ENCODE measurements at places on chromosomes 1 and 21.

DNA sequence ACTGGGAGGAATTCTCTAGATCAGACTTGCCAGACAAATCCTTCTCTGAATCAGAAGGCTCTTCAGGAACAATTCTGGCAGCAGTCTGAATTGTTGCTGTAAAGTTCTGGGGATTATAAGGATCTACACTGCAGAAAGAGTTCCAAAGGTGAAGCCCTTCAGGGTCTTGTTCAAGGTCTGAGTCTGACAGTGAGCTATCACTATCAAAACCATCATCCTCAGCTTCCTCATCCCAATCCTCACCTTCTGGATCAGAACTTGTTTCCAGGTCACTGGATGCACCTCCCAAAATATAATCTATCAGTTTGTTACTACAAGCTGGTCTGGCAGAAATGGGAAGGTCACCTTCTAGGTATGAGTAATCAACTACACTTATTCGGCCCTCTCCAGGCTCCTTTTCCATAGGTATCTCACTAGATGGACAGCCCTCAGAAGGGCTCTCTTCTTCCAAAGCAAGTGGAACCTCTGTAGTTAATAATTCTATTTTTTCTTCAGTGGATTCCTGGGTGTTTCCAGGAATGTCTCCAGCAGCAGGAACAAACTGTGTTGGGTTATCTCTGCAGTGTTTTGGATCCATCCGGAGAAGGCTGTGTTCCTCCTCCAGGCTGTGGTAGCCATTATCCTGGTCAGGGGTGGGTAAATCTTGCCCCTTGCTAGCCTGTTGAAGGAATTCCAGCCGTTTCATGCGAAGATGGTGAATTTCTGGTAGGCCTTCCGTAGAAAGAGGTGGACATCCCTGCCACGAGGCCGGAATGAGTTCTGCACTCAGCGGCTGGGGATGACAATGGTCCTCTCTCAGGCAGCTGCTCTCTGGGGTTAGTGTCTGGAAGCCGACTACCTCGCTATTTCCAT is 1.6 kb downstream of the PPP1R15B start:
- peak overlapping the region; percentile 99 for H3K4me3 ChIP-seq
- no peaks in the 10 kb centered on the region for H3K27me3 ChIP-seq
- H3K27ac ChIP-seq, result peak overlapping the region; percentile 100
- peaks cover 57% of the 10 kb centered on the region for H3K36me3 ChIP-seq
- no peak for DNase-seq
- peaks cover 25% of the 10 kb centered on the region for H3K4me1 ChIP-seq

DNA sequence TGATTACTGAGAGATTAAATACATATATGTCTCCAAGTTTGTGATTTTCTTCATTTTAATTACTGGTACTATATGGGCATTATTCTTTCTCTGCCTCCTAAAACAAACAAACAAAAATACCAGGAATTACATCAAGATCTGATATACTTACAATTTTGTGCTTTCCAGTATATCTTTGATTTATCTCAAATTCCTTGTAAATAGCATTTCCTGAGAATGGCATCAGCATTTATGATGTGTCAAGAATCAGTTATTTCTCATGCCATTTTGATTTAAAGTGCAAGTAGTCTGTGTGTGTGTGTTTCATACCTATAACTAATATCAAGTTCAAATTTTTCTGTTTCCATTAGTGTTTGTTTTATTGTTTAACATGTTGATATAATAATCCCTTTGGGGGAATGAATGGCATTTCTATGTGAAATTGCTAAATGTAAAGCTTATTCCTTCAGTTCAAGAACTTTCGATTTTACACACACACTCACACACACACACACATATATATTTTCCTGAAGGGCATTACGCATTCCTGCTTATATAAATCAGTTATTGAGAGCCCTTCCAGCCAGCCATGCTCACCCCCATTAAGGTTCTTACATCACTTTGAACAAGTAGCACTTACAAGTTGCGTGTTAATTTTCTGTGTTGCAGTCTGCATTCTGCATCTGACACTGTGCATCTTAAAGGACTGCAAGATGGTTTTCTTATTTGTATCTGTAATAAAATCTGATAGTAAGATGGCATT is 102.7 kb downstream of the NEK7 start:
- H3K27me3 ChIP-seq, result no peaks in the 10 kb centered on the region
- peak overlapping the region; percentile 8 for H3K4me3 ChIP-seq
- H3K27ac ChIP-seq, result peak overlapping the region; percentile 79
- H3K4me1 ChIP-seq, result peaks cover 68% of the 10 kb centered on the region
- H3K36me3 ChIP-seq, result peaks cover 22% of the 10 kb centered on the region
- no peak for DNase-seq

DNA sequence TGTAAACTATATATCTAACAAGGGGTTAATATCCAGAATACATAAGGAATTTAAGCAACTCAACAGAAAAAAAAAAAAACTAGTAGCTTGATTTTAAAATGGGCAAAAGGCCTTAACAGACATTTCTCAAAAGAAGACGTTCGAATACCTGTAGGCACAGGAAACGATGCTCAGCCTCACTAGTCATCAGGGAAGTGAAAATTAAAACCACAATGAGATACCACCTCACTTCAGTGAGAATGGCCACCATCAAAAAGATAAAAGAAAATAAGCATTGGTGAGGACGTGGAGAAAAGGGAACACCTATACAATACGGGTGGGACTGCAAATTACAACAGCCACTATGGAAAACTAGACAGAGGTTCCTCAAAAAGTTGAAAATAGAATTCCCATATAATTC is 37.3 kb downstream of the NPHP4 start:
- no peak overlapping the region for H3K4me3 ChIP-seq
- peak; percentile 21 for DNase-seq
- no peaks in the 10 kb centered on the region for H3K27me3 ChIP-seq
- H3K4me1 ChIP-seq, result peaks cover 14% of the 10 kb centered on the region
- peaks cover 12% of the 10 kb centered on the region for H3K36me3 ChIP-seq

- no peaks in the 10 kb centered on the region for H3K36me3 ChIP-seq
- no peak overlapping the region for H3K27ac ChIP-seq
- peaks cover 5% of the 10 kb centered on the region for H3K4me1 ChIP-seq
These were observed 1.5 kb upstream of the KCNA2 start for GRCh38 chr1:110607536-110608230.

DNA sequence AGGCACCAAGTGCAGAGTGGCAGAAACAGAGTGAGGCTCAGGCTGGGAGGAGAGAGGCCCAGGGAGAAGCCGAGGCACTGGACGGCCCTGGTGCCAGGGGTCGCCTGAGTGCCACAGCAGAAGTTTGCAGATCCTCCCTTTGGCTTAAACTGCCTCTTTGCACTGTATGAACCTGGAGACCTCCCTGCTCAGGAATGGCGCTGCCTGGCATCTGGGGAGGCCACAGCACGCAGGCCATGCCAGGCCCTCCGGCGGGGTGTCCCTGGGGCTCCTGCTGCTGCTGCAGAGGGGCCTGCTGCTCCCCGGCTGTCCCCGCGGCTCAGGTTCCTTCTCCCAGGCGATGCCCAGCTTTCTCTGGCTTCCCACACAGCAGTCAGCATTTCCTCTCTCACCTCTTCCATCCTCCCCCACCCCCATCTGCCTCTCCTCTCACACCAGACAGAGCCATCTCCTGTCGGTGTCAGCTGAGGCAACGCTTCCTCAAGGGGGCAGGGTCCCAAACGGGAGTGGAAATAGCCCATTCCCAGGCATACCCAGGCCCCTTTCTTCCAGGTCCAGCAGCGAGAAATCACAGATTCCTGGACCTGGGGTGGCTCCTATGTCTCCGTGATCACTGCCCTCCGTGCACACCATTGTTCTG is 35.2 kb downstream of the SYT6 start:
- DNase-seq, result no peak
- no peaks in the 10 kb centered on the region for H3K27me3 ChIP-seq
- no peak overlapping the region for H3K27ac ChIP-seq
- H3K4me1 ChIP-seq, result no peaks in the 10 kb centered on the region
- H3K4me3 ChIP-seq, result no peak overlapping the region
- H3K36me3 ChIP-seq, result no peaks in the 10 kb centered on the region

- no peak overlapping the region for H3K27ac ChIP-seq
- DNase-seq, result no peak
- no peaks in the 10 kb centered on the region for H3K36me3 ChIP-seq
- H3K4me1 ChIP-seq, result no peaks in the 10 kb centered on the region
These were observed 10.8 kb downstream of the MAGI3 start for GRCh38 chr1:113401067-113401466.

DNA sequence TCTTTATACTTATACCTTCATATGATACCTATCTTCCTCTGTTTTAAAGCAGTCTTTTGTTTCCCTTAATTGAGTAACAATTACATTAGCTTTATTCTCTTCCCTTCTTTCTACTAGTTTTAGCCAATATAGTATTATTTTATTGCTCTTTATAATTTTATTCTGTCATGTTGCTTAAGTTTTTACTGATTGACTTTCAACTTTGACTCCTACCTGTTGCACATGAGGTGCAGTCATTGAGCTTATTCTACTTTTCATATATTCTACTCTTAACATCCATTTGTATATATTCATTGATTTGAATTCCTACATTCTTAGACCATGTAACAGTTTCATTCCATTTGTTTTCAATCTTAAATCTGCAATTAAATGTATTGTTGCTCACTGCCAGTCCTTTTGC is 49.2 kb downstream of the AGO3 start:
- no peaks in the 10 kb centered on the region for H3K4me1 ChIP-seq
- peaks cover 16% of the 10 kb centered on the region for H3K36me3 ChIP-seq
- no peaks in the 10 kb centered on the region for H3K27me3 ChIP-seq
- H3K27ac ChIP-seq, result no peak overlapping the region
- DNase-seq, result no peak

GRCh38 chr1:31714442-31715086 is 10.7 kb upstream of the COL16A1 start:
- H3K36me3 ChIP-seq, result no peaks in the 10 kb centered on the region
- H3K27ac ChIP-seq, result no peak overlapping the region
- H3K4me1 ChIP-seq, result peaks cover 12% of the 10 kb centered on the region
- H3K27me3 ChIP-seq, result peaks cover 45% of the 10 kb centered on the region

DNA sequence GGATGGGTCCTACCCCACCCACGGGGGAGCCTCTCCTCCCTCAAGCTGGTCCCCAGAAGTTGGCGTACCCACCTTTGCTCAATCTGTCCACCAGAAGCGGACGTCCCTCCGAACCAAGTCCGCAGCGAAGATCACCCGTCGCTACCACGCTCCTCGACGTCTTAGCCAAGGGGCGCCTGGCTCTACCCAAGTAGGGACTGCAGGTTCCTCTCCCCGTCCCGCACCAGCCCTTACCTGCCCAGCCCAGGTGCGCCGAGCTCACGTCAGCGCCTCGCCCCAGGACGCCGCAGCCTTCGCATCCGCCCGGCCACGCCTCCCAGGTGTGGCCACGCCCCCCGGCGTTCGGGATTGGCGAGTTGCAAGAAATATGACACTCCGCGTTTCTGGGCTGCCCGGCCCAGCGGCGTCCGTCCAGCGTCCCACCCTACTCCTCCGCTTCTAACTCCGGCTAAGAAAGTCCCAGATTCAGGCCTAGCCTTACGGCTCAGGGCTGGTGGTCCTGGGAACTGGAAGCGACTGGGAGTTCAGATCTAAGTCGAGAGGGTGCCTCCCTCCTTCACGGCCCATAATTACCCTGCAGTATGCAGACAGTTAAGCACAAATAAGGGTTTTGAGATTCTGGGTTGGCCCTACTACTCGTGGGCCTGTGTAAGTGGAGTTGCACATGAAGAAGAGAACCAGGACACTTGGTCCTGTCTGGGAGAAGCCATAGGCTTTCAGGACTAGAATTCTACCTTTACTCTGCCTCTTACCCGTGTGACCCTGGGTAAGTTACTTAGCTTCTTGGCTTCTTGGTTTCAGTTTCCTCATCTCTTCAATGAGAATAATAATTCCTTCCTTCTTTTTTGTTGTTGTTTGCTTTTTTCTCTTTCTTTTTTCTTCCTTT is at the start of gene IRF6:
Gene IRF6, minus strand, starts transcription at position 268 of the 886 bp plus-strand sequence. CDS start 4,729 bp downstream, outside the sequence.
- peak within 1 kb of the TSS; percentile 71 for H3K27ac ChIP-seq
- no peaks in the 10 kb centered on the region for H3K36me3 ChIP-seq
- peak within 1 kb of the TSS; percentile 77 for H3K4me3 ChIP-seq
- peaks cover 21% of the 10 kb centered on the region for H3K4me1 ChIP-seq
- peaks cover 3% of the 10 kb centered on the region for H3K27me3 ChIP-seq

DNA sequence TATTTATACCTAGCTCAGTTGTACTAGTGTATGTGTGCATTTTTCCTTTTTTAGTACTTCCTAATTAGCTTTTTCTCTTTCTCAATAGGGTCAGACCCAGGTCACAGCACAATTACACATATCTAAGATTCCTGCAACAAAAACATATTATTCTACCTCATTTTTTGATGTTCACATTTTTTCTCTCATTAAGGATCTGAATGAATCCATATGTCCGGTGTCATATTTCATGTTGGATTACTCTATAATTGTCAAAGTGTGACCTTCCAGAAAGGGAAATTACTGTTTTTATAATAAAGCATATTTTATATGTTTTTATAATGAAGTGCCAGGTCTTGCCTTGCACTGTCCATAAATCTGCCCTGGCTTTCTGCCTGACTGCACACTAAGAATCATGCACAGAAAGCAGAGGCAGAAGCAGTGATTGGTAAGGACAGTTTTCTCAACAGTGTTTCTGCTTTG is 143.7 kb downstream of the KCNT2 start:
- no peak overlapping the region for H3K4me3 ChIP-seq
- H3K36me3 ChIP-seq, result no peaks in the 10 kb centered on the region
- H3K27ac ChIP-seq, result no peak overlapping the region
- H3K27me3 ChIP-seq, result no peaks in the 10 kb centered on the region
- DNase-seq, result no peak

- H3K36me3 ChIP-seq, result no peaks in the 10 kb centered on the region
- H3K4me1 ChIP-seq, result no peaks in the 10 kb centered on the region
- no peak overlapping the region for H3K4me3 ChIP-seq
- H3K27ac ChIP-seq, result no peak overlapping the region
These were observed 26.4 kb upstream of the ROR1 start for GRCh38 chr1:63747445-63747844.

GRCh38 chr1:113416496-113416895 is 26.2 kb downstream of the MAGI3 start:
- no peak overlapping the region for H3K27ac ChIP-seq
- peaks cover 6% of the 10 kb centered on the region for H3K27me3 ChIP-seq
- H3K4me3 ChIP-seq, result no peak overlapping the region
- H3K36me3 ChIP-seq, result no peaks in the 10 kb centered on the region

DNA sequence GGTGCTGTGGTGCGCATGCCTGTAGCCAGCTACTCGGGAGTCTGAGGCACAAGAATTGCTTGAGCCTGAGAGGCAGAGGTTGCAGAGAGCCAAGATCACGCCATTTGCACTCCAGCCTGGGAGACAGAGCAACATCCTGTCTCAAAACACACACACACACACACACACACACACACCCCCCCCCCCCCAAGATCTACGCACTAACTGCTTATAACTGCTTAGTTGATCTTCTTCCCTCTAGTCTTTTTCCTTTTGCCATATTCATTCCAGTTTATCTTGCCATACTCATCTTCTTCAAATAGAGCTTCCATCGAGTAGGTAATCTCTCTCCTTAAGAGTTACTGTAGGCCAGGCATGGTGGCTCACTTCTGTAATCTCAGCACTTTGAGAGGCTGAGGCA is 20.9 kb downstream of the EPB41 start:
- H3K27ac ChIP-seq, result peak overlapping the region; percentile 14
- peaks cover 17% of the 10 kb centered on the region for H3K36me3 ChIP-seq
- H3K4me3 ChIP-seq, result no peak overlapping the region
- no peaks in the 10 kb centered on the region for H3K27me3 ChIP-seq

GRCh38 chr1:23644555-23644866 is 47.1 kb upstream of the RPL11 start:
- no peaks in the 10 kb centered on the region for H3K27me3 ChIP-seq
- H3K27ac ChIP-seq, result no peak overlapping the region
- no peaks in the 10 kb centered on the region for H3K4me1 ChIP-seq

All from activated CD8-positive, alpha-beta T cell treated with anti-CD3 and anti-CD28 coated beads for 36 hours (primary cell).